Parietal lobe (tissue), 2 donors: ENCODE measurements at places on chromosomes 2 and 18. TPM values are rescaled to one million over a fixed set of nuclear protein-coding genes. Genes with fewer than 3 reads are reported as not detected.

Gene TRIM54
- not detected for total RNA-seq

Gene FABP1
- not detected for total RNA-seq

Gene SPATA3
- total RNA-seq: not detected

Gene SP140
- 1.9 TPM for total RNA-seq

Gene CLASP1
- total RNA-seq: 321 TPM

Gene CAPN14
- total RNA-seq: 4.1 TPM

Gene E2F6
- total RNA-seq: 13.5 TPM

Gene FKBP1B
- total RNA-seq: 64.5 TPM

Gene EPB41L3
- total RNA-seq: 85.8 TPM

Gene CERKL
- 1.3 TPM for total RNA-seq

Gene REG1B
- not detected for total RNA-seq

Gene LIPG
- total RNA-seq: 25.7 TPM

Gene CCDC148
- total RNA-seq: 15.7 TPM

Gene CHST9
- 2.5 TPM for total RNA-seq

Gene BMP10
- not detected for total RNA-seq

Gene CHRND
- total RNA-seq: not detected

Gene POTEF
- not detected for total RNA-seq

Gene SERPINB13
- total RNA-seq: not detected

Gene TEKT4
- total RNA-seq: not detected

Gene C2orf80
- total RNA-seq: 21.0 TPM

Gene LNPK
- total RNA-seq: 68.2 TPM

Gene BOLL
- not detected for total RNA-seq

Gene CCDC138
- total RNA-seq: 41.3 TPM

Gene TMEM169
- 19.1 TPM for total RNA-seq

Gene ZNF396
- 4.4 TPM for total RNA-seq

Gene NYAP2
- total RNA-seq: 21.9 TPM

Gene TNFRSF11A
- 0.63 TPM for total RNA-seq

Gene CDH20
- total RNA-seq: 5.9 TPM

Gene HJURP
- 3.8 TPM for total RNA-seq

Gene SLC9A4
- total RNA-seq: 0.63 TPM

Gene SUCLG1
- total RNA-seq: 108 TPM

Gene LYPD6B
- total RNA-seq: 13.8 TPM

Gene RAB27B
- total RNA-seq: 17.2 TPM

Gene FBLN7
- 2.5 TPM for total RNA-seq

Gene PDE6D
- total RNA-seq: 45.4 TPM

Gene UBE2F
- 30.4 TPM for total RNA-seq
